Stimulated activated CD4-positive, alpha-beta T cell treated with anti-CD3 and anti-CD28 coated beads, Interleukin-2, amount 100 ng/mL, for 24 hours (primary cell): ENCODE measurements at places on chromosomes 16 and 17.

DNA sequence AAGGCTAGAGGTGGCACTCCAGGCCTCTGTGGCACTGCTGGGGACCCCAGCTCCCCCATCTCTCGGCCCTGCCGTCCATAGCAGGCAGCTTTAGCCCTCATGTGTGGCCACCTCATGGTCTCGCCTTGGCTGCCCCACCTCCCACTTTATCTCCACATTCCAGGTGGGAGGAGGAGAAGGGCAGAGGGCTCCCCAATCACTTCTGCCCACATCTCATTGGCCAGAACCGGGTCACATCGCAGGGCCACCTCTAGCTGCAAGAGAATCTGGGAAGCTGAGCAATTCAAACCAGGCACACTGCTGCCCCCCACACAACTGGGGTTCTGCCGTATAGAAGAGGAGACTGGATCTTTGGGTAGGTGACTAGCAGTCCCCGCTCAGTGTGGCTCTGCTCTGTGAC is 1.6 kb downstream of the DRC7 start:
- DNase-seq, result no peak

DNA sequence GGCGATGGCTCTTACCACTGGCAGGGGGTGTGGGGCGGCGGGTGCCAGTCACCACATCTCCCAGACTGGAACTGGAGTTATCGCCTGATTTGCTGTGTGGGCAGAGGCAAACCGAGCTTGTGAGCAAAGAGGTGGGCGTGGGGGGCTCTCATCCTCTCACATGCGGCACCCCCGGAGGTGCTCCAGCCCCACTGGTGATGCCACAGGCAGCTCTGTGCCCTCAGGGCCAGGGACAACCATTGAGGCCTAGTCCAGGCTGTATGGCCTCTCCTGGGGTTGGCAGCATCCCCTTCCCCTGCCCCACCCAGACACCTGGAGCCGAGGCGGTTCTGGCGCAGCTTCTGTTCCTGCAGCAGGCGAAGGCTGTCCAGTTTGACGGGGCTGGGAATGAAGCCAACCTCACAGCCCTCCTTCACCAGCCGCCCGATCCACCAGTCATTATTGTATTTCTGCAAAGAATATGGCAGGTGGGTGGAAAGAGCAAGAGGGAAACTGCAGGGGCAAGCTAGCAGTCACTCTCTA is 10.9 kb downstream of the CACNB1 start:
- DNase-seq, result no peak

DNA sequence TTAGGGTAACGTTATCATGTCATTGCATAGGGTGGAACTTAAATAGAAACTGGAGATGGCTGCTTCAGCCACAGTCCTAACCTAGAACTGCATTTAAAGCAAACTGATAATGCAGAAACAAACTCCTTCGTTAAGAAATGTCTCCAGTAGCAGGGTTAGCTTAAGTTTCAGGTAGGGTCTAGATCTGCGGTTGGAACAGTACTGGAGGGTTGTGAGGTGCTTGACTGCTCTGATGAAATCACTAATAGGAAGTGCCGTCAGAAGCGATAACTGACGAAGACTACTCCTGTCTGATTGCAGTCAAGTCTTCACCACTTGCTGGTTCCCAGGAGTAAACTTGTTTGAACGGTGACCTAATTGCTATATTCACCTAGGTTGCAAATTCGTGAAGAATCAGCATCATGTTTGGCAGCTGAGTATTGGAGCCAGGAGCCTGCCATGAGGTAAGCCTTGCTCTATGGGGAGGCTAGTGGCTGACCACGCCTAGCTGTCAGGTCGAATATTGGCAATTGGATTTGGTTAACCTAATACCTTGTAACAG is 24.5 kb downstream of the TRPV2 start:
- no peak for DNase-seq

DNA sequence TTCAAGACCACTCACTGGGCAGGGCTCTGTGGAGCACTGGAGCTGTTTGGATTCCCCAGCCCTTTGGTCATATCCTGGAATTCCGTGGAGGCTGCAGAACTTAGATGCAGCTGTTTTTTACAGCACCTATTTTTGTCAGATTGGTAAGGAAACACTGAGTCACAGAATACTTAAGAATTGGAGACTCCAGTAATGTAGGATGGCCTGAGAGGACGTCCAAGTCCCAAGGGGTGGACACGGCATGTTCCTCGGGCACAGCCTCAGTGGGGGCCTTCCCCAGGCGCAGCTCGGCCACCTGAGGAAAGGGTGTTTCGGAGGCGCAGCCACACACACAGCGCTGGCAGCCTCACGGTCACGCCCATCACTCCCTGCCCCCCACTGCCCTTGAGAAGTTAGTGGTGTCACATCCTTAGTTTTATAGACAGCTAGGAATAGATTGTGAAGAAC is 14.8 kb downstream of the PLD6 start:
- no peak for DNase-seq

GRCh38 chr16:55257966-55258613 is 65.9 kb upstream of the IRX6 start:
- peak; percentile 68 for DNase-seq

GRCh38 chr16:24834459-24835335 is 11.1 kb upstream of the SLC5A11 start:
- no peak for DNase-seq

GRCh38 chr17:71227841-71228240 is 893.0 kb upstream of the SOX9 start:
- no peak for DNase-seq

DNA sequence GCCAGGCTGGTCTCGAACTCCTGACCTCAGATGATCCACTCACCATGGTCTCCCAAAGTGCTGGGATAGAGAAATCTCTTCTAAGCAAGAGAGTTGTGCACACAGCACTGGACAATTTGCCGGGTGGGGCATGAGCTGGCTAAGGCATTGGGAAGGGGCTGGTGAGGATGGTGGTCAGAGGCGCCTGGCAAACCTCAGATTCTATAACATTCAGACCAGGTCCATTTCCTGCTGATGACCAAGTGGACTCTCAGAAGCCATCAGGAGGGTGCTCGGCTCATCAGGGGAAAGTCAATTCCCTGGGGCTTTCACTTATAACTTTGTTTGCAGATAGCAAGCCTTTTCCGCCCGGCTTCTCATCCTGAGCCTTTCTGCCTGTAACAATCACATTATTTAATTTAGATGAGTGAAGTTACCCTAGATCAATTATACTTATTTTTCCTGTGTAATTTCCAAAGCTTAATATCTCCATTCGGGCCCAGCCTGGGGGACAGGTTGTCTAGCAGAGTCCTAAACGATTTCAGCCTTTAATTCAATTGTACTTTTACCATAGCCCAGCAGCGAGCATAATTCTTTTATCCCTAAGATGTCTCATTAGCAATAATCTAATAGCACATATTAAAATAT is 15.0 kb upstream of the SLC6A2 start:
- no peak for DNase-seq

DNA sequence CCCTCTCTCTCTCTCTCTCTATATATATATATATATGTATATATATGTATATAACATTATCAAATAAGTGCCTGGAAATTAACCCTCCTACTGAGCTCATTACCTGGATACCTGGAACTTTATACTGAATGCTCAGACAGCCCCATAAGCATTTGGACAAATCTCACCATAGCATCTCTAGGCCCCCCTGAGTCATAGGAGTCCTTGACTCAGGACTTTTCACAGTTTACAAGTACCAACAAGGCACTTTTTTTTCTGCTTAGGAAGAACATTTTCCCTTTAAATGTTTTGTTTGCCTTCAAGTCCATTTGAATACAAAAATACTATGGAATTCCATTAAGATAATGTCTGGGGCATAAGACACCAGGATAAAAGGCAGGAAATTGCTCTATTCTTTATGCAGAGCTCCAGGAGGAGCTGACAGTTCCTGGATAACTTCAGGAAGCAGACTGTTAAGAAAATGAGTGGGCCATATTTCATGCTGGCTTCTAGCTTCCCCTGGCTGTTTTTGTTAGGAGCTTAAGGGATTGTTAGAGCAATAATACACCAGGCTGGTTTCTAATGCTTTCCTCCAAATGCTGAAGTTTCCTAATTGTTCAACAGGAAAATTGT is 171.7 kb upstream of the ASIC2 start:
- no peak for DNase-seq
